ENCODE measurements at places on chromosomes 2 and 18.

DNA sequence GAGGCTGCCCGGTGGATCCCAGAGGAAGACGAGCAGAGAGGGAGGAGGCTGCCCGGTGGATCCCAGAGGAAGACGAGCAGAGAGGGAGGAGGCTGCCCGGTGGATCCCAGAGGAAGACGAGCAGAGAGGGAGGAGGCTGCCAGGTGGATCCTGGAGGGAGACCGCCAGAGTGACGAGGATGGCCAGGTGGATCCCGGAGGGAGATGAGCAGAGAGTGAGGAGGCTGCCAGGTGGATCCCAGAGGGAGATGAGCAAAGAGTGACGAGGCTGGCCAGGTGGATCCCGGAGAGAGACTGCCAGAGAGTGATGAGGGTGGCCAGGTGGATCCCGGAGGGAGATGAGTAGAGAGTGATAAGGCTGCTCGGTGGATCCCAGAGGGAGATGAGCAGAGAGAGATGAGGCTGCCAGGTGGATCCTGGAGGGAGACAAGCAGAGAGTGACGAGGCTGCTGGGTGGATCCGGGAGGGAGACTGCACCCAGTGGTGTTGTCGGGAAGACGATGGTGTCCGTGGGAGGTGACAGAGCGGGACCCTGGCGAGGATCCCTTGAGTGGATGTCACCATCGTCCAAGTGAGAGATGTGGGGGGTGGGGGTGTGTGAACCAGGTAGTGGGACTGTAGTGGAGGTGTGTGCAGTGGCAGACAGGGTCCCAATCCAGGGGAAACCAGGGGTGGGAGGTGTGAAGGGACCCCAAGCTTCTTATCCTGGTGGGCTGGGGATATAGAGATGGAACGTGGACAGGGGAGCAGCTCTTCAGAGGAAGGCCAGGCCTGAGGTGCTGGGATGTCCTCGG, 22.3 kb downstream of the DCDC2C start:
- peak; percentile 55 for DNase-seq

- no peak for DNase-seq
Observed at GRCh38 chr2:26706616-26707473, 14.3 kb downstream of the KCNK3 start.

- no peak for DNase-seq
Observed at GRCh38 chr2:138112536-138112935, 148.3 kb downstream of the HNMT start.

DNA sequence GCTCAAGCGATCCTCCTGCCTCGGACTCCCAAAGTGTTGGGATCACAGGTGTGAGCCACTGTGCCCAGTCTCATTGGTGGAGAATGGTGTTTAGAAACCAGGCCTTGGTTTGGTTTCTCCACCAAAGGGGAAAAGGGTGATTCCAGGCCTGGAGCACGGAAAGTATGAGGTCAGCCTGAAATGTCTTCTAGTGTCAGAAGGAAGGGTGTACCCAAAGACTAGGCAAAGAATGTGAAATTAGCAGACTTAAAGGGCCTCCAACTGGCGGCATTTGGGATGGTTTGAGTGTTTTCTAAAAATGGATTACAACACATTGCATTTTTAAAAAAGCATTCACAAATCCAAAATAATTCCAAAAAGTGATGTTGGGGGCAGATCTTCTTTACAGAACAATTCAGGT, 139.6 kb downstream of the SH3BP4 start:
- DNase-seq, result no peak

GRCh38 chr2:196809260-196809659, at the start of gene C2orf66:
TSS of gene C2orf66 (minus strand) at chr2:196809355. CDS start at chr2:196809336, 19 bp downstream.
- no peak for DNase-seq

GRCh38 chr18:80009661-80010550, 21.5 kb upstream of the TXNL4A start:
- DNase-seq, result no peak

- no peak for DNase-seq
Observed at GRCh38 chr2:175932675-175933074, 69.4 kb downstream of the LNPK start.

DNA sequence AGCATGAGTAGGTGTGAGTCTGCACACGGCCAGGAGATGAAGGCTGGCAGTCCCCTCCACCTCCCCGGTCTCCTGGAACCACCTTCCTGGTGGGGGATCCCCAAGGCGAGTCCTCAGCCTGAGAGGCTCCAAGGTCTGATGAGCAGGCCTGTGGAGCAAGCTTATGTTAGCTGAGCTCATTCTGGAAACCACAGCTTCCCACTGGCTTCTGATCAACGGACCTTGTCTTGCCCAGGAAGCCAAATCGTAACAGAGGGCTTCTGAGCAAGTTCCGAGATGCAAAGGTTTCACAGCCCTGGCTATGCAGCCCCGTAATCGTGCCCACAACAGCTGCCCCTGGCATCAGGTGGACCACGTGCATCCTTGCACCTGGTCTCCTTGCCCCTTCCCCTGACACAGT, 28.8 kb upstream of the GPR55 start:
- DNase-seq, result no peak

GRCh38 chr2:33577668-33578067, 21.4 kb downstream of the FAM98A start:
- DNase-seq, result no peak

DNA sequence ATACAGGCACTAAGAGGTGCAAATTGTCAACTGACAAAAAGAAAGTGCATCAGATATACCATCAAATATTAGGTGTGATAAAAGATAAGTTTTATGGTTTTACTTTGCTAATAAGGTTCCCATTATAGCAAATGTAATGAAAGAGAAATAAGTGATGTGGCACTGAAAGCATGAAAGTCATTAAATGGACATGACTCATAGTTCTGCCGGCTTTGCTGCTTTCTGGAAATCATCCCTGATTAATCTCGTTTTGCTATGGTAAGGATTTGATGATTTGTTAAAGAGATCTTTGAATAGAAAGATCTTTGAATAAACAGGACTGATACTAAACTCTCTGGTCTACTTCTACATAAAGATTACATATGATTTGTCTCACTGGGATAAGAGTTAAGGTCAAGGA, 72.7 kb downstream of the CLIP4 start:
- no peak for DNase-seq

- no peak for DNase-seq
Observed at GRCh38 chr2:161420406-161421074, 4.4 kb downstream of the TBR1 start.

GRCh38 chr18:24231773-24232735, 93.2 kb downstream of the CABYR start:
- no peak for DNase-seq
